COLO829 (cell line): ENCODE measurements at places on chromosomes 1 and 21.

- peak; percentile 83 for DNase-seq
These were observed 49.8 kb downstream of the ARHGEF16 start for GRCh38 chr1:3504151-3504821.

GRCh38 chr21:25658427-25659035, 19.5 kb downstream of the JAM2 start:
- no peak for DNase-seq

DNA sequence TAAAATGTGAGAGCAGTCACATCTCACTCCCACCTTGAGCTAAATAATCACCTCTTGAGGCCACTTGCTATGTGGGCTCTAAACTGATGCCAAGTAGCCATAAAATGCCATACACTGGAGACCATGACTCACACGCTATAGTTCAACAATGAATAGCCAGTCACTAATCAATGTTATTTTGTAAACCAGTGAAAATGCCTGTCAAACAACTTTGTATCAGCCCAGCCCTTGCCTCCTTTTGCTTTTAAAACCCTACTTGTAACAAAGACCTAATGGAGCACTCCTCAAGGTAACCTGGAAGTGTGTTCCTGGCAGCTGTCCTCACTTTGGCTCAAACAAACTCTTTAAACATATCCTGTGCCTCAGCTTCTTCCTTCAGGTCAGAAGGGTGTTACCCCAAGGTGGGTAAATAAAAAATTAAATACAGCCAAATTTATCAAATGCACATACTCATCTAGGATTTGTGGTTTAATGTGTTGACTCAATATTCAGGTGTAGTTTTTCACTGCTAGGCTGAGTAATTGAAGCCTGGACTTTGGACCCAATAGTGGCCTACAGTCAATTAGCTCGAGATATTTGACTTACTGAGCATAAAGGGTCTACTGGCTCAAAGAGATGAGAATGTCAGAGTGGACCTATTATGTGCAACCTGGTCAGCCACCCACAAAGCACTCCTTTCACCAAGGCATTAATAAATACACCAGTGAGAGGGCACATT, 154.3 kb downstream of the COQ8A start:
- DNase-seq: no peak

- DNase-seq: peak; percentile 27
These were observed 486.9 kb upstream of the USP24 start for GRCh38 chr1:55702064-55702463.

DNA sequence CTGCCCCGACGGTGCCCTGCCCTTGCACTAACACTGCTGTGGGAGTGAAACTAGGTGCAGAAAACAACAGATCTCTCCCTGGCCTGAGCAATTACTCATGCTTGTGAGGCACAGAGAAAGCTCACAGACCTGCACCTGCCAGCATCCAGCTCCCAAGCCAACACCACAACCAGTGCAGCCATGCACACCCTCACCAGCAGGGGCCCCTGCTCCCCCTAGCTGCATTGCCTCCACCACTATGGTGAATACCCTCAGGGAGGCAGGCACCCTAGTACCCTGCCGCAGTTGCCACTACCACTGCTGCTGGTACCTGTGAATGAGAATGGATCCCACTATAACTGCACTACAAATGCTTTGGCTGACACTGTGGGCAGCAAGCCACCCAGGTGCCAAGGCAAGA, 7.1 kb upstream of the DIRAS3 start:
- no peak for DNase-seq

DNA sequence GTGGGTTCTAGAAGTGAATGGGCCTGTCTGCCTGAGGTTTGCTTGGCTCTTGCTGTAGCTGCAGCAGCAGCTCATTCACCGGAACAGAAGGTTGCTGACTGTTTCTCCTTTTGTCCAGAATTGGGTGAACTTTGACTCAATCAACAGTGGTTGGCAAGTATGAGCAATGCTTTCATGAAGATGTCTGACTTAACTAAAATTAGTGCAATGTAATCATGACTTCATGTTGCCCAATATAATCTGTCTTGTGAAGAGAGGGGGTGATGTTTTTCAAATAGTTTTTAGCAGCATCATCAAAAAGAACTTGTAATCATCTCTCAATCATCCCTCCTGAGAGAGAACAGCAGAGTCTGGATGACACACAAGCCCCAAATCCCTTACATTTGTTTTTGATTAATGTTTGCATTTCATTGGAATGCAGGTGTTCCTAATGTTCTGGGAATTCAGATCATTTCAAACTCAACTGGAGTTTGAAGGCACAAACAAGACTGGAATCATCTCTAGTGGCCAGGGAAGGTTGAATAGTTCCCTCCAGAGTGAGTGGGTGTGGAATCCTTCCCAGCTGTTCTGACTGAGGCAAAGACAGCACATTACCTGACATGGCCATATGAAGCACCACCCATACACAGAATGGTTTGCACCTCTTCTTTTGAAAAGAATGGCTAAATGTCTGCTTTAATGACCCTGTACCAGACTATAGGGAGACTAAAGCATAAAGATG, 82.9 kb downstream of the HLX start:
- no peak for DNase-seq

GRCh38 chr1:117656202-117656641, 50.4 kb downstream of the TENT5C start:
- no peak for DNase-seq

GRCh38 chr1:21511579-21512522, 2.6 kb downstream of the ALPL start:
- DNase-seq: no peak
